ENCODE measurements at places on chromosomes 16 and 17. TPM values are rescaled to one million over a fixed set of nuclear protein-coding genes. Genes with fewer than 3 reads are reported as not detected.
A peak's percentile ranks its signal among the peaks of the same experiment; 100 is the strongest.

RAMP2 gene
- total RNA-seq, result 11.8 TPM

DNA sequence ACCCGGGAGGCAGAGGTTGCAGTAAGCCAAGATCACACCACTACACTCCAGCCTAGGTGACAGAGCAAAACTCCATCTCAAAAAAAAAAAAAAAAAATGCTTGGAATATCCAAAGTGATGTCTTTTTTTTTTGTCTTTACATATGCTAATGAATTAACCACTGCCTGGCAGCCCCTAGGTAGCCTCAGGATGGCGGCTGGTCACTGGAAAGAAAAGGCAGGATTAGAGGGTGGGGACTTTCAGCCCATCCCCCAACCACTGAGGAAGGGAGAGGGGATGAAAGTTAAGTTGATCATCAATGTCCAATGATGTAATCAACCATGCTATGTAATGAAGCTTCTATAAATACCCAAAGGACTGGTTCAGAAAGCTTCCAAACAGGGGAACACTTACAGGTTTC, 26.8 kb downstream of the RNF157 start:
- no peaks in the 10 kb centered on the region for H3K4me1 ChIP-seq
- H3K27ac ChIP-seq, result no peak overlapping the region
- DNase-seq, result no peak
- H3K27me3 ChIP-seq, result no peaks in the 10 kb centered on the region

DNA sequence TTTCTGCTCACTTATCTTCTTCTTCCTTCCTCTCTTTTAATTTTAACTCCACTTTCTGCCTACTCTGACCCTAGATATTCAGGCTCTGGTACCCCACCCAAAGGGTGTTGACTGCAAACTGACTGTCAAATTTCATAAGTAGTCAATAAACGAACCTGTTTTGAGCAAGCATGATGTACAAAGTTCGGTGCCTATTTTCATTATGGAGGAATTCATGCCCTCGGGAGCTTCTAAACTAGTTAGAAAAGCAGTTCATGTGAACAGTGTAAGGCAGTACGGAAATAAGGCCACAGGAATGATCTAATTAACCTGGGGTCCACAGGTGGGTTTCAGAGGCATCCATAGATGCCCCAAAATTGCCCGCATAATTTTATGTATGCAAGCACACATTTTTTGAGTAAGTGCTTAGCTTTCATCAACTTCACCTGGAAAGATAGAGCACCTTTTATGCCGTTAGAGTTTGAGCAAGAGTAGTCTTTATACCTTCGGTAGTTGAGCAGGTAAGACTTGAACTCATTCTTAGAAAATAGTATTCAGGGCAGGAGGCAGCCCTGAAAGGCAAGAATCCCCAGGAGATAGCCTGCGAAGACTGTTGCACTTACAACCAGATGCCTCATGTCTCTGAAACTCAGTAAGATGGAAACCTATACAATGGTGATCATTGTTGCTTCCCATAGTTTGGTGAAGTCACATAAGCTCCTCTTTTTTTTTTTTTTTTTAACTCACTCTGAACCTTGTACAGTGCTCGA, 36.6 kb upstream of the TBX2 start:
- H3K36me3 ChIP-seq, result no peaks in the 10 kb centered on the region
- no peak for DNase-seq
- H3K4me3 ChIP-seq, result no peak overlapping the region
- H3K4me1 ChIP-seq, result peaks cover 15% of the 10 kb centered on the region

BICDL2 gene
- 120 TPM for total RNA-seq

GRCh38 chr17:6605142-6605541, 35.4 kb downstream of the KIAA0753 start:
- no peaks in the 10 kb centered on the region for H3K27me3 ChIP-seq
- no peak for DNase-seq
- peaks cover 89% of the 10 kb centered on the region for H3K36me3 ChIP-seq
- no peak overlapping the region for H3K27ac ChIP-seq
- peaks cover 17% of the 10 kb centered on the region for H3K4me1 ChIP-seq

- H3K27me3 ChIP-seq, result no peaks in the 10 kb centered on the region
- peak overlapping the region; percentile 76 for H3K4me3 ChIP-seq
- DNase-seq, result no peak
- no peaks in the 10 kb centered on the region for H3K36me3 ChIP-seq
These were observed 24.9 kb upstream of the RFFL start for GRCh38 chr17:35088356-35088880.

DNA sequence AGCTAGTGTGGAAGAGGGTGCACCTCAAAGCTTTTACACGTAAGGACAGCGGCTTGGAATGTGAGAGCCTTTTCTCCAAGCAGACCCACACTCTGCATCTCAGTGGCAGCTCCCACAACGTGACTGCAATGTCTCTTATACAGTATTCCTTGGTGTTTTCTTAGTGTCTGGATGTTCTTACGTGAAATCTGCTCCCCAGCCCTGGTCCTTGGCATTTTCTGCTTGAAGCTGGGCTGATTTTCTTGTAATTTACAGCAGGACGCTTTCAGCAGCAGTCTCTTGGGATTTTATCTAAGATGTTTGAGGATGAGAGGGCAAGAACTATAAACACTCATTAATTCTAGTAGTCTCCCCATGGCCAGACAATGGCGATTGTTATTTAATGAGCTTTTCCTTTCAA, 12.1 kb upstream of the POLR3E start:
- no peak for DNase-seq
- H3K4me3 ChIP-seq, result no peak overlapping the region
- no peak overlapping the region for H3K27ac ChIP-seq
- no peaks in the 10 kb centered on the region for H3K27me3 ChIP-seq

- no peaks in the 10 kb centered on the region for H3K27me3 ChIP-seq
- no peak overlapping the region for H3K4me3 ChIP-seq
- no peaks in the 10 kb centered on the region for H3K36me3 ChIP-seq
- DNase-seq, result no peak
These were observed 22.3 kb downstream of the TSPOAP1 start for GRCh38 chr17:58306131-58306951.

RAB37 gene
- total RNA-seq, result 0.44 TPM

- peaks cover 35% of the 10 kb centered on the region for H3K4me1 ChIP-seq
- no peak for DNase-seq
- no peaks in the 10 kb centered on the region for H3K36me3 ChIP-seq
- peak overlapping the region; percentile 65 for H3K27ac ChIP-seq
- no peaks in the 10 kb centered on the region for H3K27me3 ChIP-seq
These were observed 2.7 kb upstream of the CES1 start for GRCh38 chr16:55835581-55835980.

GRCh38 chr16:11759997-11760396, 17.3 kb upstream of the TXNDC11 start:
- H3K27ac ChIP-seq, result no peak overlapping the region
- DNase-seq, result no peak
- no peaks in the 10 kb centered on the region for H3K4me1 ChIP-seq
- no peaks in the 10 kb centered on the region for H3K27me3 ChIP-seq
- peaks cover 99% of the 10 kb centered on the region for H3K36me3 ChIP-seq

GRCh38 chr16:77298418-77299360, 99.5 kb downstream of the SYCE1L start:
- H3K27ac ChIP-seq, result no peak overlapping the region
- H3K36me3 ChIP-seq, result no peaks in the 10 kb centered on the region
- no peaks in the 10 kb centered on the region for H3K4me1 ChIP-seq
- no peaks in the 10 kb centered on the region for H3K27me3 ChIP-seq
- no peak for DNase-seq
- no peak overlapping the region for H3K4me3 ChIP-seq

- DNase-seq, result no peak
- H3K27ac ChIP-seq, result no peak overlapping the region
These were observed 61.6 kb downstream of the PITPNC1 start for GRCh38 chr17:67438667-67439066.

FBXW10B gene
- 28.0 TPM for total RNA-seq

- no peaks in the 10 kb centered on the region for H3K4me1 ChIP-seq
- no peaks in the 10 kb centered on the region for H3K27me3 ChIP-seq
- H3K4me3 ChIP-seq, result no peak overlapping the region
- H3K36me3 ChIP-seq, result no peaks in the 10 kb centered on the region
These were observed 241.6 kb downstream of the CNTNAP4 start for GRCh38 chr16:76518781-76519180.

ELP5 gene
- total RNA-seq, result 17.4 TPM

DNA sequence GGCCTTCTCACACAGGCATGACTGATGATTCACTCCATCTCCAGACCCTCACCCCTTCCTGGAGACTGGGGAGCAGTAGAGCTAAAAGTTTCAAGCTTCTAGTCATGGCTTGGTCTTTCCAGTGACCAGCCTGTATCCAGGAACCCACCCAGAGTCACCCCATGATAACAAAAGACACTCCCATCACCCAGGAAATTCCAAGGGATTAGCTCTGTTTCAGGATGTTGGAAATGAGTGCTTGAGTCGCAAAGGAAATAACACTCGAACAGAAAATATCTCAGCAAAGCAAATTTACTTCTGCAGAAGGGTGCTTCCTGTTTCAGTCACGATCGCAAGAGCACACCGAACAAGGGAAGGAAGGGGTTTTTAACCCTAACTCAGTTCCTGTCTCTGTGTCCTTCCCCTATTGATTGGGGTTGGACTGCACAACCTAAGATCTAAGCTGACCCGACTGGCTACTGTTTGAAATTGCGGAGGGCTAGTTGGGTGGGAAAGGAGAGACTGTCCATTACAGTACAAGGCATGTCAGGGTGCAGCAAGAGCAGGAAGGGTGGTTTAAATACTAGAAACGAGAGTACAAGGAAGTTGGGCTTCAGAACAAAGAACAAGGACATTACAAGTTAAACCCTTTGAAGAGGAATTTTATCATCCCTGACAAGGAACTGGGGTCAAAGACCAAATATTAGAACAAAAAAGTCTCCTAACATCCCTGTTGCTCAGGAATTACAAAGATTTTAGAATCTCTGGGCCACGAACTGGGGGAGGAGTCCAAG, 224.4 kb upstream of the CACNG5 start:
- H3K27ac ChIP-seq, result no peak overlapping the region
- no peak overlapping the region for H3K4me3 ChIP-seq
- DNase-seq, result no peak
- H3K27me3 ChIP-seq, result no peaks in the 10 kb centered on the region

KRT20 gene
- not detected for total RNA-seq

- no peaks in the 10 kb centered on the region for H3K4me1 ChIP-seq
- DNase-seq, result no peak
- no peak overlapping the region for H3K4me3 ChIP-seq
- no peak overlapping the region for H3K27ac ChIP-seq
These were observed 184.0 kb downstream of the SOX9 start for GRCh38 chr17:72304859-72305258.

- H3K4me3 ChIP-seq, result no peak overlapping the region
- no peak for DNase-seq
- H3K4me1 ChIP-seq, result no peaks in the 10 kb centered on the region
- H3K36me3 ChIP-seq, result peaks cover 16% of the 10 kb centered on the region
- H3K27me3 ChIP-seq, result no peaks in the 10 kb centered on the region
These were observed 90.7 kb upstream of the CLEC18B start for GRCh38 chr16:74511961-74512360.
